NCI-H2029 (cell line): ENCODE measurements at places on chromosomes 7 and 10.

DNA sequence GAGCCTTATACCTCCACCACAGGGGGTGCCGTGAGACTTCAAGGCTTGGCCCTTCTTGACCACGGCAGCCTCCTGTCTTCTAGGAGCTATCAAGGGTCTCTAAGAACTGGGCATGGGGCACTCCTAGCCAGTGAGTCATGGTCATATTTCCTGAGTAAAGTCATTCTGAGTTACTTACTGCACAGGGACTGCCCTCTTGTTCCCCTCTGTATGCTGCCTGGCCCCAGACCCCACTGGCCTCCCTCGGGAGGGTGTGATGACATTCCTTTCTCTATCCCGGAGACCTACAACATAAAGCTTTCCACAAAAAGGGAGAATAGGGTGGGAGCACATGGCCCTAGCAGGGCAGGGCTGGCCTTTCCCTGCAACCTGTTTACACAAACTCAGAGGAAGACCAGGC is 21.4 kb downstream of the DPCD start:
- DNase-seq, result no peak

DNA sequence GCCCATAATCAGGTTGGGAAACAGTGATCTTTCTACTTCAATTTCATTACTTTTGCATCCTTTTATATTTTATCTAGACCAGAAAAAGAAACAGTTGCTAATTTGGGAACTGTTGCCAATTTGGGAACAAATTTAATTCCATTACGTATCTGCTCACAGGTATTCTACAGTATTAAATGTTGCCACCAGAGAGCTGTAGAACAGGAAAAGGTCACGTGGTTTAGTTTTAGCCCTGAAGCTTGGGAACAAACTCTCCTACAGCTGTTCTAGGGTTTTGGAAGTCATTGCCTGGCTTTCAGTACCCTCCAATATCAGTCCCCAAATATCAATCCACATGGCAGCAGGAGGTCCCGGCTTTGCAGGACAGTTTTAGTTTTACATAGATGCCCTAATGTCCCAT is 172.7 kb downstream of the DGKI start:
- DNase-seq, result no peak

GRCh38 chr10:86079088-86079487 is 287.5 kb downstream of the GRID1 start:
- DNase-seq, result no peak

GRCh38 chr7:151395036-151395367 is 14.8 kb downstream of the WDR86 start:
- DNase-seq, result no peak

- DNase-seq, result no peak
Observed at GRCh38 chr10:121036431-121036830, 185.3 kb downstream of the WDR11 start.

- DNase-seq, result no peak
Observed at GRCh38 chr7:146713205-146713604, 596.6 kb downstream of the CNTNAP2 start.

- no peak for DNase-seq
Observed at GRCh38 chr10:62057850-62058249, 156.4 kb downstream of the ARID5B start.

DNA sequence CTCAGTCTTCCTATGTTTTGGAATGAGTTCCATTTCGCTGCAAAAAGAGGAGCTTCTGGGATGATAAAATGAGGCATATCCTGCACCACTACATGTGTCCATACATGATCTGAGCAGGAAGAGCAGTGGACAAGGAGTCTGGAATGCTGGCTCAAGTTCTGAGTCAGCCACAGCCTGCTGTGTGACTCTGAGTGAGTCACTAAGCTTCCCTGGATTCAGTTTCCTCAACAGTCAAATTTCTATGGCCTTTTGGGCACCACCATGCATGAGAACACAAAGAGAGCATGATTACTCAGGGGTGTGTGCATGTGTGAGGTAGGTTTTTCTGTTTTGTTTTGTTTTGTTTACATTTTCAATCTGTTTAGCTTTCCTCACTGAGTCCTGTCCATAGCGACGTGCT is 254.6 kb downstream of the ANKRD30A start:
- DNase-seq, result no peak

GRCh38 chr10:21202776-21203462 is 305.8 kb upstream of the NEBL start:
- DNase-seq, result no peak

DNA sequence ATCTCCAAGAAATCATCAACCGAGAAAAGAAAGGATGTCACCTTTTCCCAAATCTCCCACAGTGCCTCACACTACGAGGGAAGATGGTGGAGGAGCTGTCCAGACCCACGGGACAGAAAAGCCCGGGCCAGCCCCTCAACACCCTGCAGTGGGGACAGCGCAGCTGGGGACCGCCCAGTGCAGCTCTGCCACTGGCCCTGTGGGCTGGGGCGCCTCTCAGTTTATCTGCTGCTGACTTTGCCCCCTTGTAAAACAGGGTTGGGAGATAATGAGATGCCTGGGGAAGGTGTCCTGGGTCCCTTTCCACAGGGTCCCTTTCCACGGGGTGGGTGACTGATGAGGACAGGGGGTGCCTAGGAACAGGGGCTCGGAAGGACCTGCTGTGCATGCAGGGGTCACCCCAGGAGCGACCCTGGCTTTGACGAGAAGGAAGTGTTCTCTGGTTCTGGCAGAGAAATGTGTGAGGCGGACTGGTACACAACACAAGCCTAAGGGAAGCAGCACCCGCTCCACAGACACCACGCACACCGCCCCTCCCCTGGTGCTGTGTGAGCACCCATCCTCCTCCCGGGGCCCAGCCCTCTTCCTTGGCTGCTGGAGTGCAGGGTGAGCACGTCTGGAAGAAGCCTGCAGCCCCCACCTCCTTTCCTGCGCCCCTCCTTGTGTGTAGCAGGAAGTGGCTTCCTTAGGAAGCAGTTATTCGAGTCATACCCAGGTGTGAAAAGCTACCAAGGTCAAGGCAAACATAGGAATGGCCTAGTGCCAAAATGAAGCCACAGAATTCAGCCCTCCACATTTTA is 339.9 kb downstream of the DNAJB6 start:
- peak; percentile 47 for DNase-seq

DNA sequence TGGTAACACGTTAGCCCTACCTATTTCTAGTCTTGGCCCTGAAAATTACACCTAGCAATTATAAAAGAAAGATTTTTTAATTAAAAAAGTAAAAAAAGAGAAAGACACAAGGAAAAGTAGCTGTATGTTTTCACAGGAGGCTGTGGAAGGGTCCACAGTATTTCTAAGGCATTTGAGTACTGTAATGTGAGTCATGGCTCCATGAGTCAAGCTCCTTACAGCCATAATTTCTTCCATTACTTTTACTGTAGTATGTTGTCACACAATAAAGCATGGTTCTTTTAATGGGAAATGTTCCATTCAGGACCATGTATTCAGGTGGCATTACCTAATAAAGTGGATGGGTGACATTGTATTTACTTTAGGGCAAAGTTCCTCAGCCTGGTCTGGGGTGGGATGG is 113.4 kb downstream of the GPR37 start:
- DNase-seq, result no peak

GRCh38 chr7:88217675-88218428 is 2.0 kb downstream of the SRI start:
- DNase-seq, result no peak

GRCh38 chr10:34702093-34702937 is 112.8 kb downstream of the PARD3 start:
- DNase-seq, result no peak

DNA sequence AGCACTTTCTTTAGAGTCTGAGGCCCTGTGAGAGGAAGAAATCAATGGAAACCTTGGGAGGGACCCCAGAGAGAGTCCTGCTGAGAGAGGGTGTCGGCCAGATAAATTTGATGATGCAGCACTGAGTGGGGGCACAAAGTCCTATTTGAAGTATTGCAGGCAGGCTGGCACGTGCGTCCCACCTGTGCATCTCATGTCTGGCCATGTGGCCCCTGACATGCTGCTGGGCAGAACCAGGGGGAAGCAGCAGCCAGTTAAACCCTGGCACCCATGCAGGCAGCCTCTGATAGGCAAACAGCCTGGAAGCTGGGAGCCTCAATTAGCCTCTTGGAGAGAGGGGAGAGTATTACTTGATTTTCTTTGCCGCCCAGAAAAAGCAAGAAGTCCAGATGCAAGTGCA is 180.9 kb downstream of the PLXNA4 start:
- no peak for DNase-seq

DNA sequence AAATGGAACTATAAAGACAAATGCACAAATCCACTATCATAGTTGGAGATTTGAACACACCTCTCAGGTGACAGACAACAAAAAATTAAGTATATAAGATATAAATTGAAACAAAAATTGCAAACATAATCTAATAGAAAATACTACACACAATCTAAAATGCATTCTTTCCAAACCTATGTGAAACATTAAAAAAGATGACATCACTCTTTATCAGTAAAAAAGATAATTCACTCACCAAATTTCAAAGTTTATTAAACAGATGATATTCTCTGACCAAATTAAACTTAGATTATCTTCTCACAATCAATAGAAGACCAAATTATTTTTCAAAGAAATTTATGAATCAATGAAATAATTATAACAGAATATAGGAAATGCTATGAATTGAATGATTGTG is 4.0 kb downstream of the ZWINT start:
- DNase-seq, result no peak

DNA sequence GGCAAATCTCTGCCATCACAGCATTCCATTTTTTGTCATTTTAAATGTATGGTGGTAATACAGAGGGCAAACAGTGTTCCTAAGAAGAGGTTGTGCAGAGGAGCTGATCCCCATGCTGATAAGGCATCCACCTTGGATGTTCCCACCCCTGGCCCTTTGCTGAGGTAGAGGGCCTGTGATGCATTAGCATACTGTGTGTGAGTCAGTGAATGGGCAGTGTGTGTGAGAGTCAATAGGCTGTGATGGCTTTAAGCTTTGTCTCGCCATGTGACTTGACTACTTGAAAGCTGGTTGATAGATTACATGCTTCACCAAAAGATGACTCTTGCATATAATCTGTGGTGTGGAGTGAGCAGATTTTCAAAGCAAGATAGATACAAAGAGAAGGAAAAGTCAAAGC is 81.3 kb downstream of the INSYN2A start:
- no peak for DNase-seq

- no peak for DNase-seq
Observed at GRCh38 chr10:43882711-43883110, 234.0 kb upstream of the ZNF32 start.

DNA sequence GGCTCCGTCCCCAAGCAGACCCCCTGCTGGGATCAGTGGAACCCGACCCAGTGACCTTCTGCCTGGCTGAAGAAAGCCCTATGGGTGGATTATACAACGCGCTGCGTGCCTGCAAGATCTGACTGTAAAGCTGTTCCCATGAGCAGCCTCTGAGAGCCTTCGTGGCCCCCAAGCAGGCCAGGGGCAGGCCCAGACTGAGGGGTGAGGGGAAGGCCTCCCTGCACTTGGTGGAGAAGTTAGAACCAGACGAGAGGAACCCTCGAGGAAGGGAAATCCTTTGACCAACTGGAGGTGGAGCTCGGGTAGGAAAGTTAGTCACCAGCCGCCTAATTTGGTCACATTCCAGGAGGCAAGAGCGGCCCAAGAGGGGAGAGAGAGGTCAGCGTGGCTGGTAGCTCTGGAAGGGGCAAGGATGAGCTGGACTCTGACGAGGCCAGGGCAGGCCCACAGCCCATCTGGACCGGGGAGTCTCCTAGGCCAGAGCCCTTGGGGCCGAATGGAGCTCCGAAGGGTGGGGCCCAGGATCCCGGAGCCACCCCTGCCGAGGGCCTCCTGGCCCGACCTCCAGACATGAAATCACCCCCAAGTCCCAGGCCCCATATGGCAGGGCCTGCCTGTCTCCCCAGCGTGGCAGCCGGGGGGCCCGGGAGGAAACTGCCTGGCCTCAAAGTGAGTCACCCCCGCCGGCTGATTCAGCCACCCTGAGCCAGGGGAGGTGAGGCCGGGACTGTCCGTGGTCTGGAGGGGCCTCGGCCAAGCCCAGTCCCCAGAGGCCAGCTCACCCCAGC is 23.3 kb upstream of the PDGFA start:
- no peak for DNase-seq
